ENCODE measurements at places on chromosomes 12 and 14.
A peak's percentile ranks its signal among the peaks of the same experiment; 100 is the strongest.

- peak; percentile 52 for DNase-seq
Observed at GRCh38 chr14:22565391-22565945, 23.6 kb downstream of the DAD1 start.

- DNase-seq = no peak
Observed at GRCh38 chr12:51127050-51127729, 43.8 kb upstream of the CSRNP2 start.

DNA sequence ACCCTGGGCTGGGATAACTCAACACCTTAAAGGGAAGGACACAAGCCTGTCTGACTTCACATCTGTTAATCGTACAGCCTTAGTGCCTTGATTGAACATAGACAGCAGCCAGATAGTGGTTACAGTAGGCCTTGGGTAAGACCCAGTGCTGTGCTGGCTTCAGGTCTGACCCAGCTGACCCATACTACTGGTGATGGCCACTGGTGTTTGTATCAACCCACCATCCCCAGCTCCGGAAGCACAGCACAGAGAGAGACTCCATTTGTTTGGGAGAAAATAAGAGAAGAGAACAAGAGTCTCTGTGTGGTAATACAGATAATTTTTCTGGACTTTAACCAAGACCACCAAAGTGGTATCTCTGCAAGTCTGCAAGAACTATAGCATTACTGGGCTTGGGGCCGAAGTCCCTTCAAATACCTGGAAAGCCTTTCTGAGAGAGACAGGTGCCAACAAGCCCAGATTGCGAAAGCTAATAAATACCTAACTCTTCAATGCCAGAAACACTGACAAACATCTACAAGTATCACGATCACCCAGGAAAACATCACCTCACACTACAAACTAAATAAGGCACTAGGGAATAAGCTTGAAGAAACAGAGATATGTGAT, 330.1 kb upstream of the GARIN2 start:
- no peak for DNase-seq

DNA sequence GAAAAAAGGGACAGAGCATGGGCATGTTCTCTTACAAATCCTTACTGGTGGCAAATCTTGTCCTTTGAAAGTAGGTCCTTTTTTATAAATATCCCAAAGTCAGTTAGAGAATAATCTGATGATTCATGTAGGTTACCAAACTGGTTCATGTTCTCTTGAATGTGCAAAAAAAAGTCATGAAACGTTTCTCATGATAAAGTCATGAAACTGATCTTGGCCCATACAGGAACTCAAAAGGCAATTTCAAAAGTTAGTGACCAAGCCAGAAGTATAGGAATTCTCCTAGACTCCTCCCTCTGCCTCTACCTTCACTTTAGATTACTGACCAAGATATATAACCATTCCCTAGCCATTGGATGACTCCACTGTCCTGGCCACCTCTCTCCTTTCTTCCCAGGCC, 27.3 kb upstream of the SPTSSA start:
- DNase-seq = no peak

- DNase-seq = no peak
Observed at GRCh38 chr12:65125247-65125646, 4.1 kb upstream of the WIF1 start.

- no peak for DNase-seq
Observed at GRCh38 chr12:76489737-76490136, 69.8 kb downstream of the OSBPL8 start.

DNA sequence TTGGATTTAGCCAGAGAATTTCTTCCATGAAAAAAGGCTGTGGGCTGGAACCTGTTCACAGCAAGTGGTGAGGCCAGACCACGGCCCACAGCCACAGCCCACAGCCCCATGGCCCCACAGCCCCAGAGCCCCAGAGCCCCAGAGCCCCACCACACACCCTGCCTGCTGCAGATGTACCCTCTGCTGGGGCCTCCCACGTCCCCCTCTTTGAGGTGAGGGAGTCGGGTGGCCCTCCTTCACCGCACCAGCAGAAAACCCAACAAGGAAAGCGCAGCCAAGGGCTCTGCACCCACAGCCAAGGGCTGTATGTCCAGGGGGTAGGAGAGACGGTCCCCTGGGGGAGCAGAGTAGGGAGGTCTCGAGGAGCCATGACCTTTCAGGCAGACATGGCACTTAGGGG, 327.5 kb upstream of the DIO3 start:
- no peak for DNase-seq

GRCh38 chr14:53842938-53843337, 113.7 kb downstream of the BMP4 start:
- DNase-seq = no peak

GRCh38 chr14:21768116-21768874, 94.7 kb upstream of the OR4E1 start:
- peak; percentile 66 for DNase-seq

DNA sequence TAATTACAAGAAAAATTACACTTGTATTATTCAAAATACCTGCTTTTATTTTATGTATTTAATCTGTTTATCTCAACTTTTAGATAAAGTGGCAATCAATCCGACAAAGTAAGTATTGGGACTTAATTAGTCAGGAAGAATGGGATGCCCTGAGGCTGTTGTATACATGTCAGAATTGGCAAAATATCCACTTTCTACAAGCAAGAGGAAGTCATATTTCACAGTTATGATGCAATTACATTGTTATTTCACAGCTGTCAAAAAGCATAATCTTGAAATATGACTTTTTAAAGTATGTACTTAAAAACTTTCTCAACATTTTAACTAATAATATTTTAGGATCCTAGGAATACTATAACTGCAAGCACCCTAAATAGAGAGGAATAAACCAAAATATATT, 357.1 kb upstream of the MGAT4C start:
- no peak for DNase-seq

GRCh38 chr14:73280903-73281302, 43.6 kb downstream of the PAPLN start:
- no peak for DNase-seq

DNA sequence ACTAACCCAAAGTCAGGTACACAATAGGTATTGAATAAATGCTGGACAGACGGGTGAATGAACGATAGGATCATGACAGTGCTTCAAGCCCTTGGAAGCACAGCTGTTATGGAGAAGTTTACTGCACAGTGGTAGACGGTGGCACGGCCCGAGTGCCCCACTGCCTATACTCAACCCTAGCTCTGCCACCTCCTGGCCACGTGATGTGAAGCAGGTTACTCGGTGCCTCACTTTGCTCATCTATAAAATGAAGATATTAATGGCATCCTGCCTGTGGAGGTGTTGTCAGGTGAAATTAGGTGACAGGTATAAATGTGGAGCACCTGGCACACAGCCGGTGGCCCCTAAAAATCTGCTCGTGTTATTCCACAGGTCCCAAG, 5.8 kb downstream of the ASB2 start:
- DNase-seq = peak; percentile 78

DNA sequence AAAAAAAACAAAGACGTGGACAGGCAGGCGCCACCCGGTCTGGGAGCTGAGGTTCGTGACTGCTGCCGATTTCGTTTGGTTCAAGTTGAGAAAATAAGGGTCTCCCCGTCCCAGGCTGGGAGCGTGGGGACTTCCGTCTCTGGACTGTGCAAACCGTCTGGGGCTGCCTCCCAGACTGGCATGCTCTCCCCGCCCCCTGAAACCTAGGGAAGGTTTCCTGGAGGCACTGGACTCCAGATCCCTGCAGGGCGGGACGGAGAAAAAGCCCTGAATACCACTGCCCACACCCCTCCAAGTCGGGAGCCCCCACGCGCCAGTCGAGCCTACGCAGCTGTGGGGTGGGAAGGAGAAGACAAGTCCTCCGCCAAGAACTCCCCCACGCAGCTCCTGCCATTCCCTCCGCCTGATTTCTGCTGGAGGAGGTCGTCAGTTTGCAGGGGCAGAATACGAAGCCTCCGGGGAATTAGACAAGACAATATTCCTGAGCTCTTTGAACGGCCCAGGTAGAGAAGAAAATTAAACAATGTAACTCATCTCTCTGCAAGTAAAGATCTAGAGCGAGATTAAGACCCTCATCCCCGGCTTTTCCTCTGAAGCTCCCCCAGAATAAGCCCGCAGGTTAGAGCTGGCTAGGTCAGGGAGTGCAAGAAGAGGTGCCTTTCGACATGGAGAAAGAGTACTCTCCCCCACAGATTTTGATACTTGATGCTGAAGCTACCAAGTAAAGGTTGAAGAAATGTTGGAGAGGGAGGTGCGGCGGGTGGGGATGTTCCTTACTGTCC, 10.4 kb upstream of the HOXC13 start:
- DNase-seq = no peak

DNA sequence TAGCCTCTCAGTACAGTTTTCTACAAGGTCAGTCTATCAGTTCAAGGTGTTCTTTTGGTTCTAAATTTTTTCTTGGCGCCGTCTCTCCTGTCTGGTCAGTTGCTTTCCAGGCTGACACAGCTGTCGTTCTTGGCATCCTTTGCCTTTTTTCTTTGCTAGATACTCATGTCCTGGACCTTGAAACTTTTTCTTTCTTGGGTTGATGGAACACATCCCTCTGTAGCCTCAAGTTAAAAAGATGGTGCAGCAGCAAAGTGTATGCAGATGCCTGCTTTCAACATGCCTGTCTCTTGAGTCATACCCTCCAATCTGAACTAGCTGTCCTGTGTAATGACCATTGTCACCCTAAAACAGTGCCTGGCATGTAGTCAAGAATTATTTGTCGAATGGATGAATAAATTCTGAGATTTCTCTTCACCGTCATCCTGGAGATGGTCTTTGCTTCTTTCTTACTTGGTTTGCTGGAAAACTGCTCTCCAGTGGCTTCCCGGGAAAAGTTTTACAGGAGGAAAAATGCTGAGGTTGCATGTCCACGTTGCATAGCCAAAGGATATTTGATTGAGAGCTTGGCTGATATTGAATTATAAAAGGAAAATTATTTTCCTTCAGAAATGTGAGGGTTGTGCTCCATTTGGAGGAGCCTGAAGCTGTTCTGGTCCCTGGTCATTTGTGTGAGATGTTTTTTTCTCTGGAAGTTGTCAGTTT, 4.6 kb downstream of the NYNRIN start:
- no peak for DNase-seq

DNA sequence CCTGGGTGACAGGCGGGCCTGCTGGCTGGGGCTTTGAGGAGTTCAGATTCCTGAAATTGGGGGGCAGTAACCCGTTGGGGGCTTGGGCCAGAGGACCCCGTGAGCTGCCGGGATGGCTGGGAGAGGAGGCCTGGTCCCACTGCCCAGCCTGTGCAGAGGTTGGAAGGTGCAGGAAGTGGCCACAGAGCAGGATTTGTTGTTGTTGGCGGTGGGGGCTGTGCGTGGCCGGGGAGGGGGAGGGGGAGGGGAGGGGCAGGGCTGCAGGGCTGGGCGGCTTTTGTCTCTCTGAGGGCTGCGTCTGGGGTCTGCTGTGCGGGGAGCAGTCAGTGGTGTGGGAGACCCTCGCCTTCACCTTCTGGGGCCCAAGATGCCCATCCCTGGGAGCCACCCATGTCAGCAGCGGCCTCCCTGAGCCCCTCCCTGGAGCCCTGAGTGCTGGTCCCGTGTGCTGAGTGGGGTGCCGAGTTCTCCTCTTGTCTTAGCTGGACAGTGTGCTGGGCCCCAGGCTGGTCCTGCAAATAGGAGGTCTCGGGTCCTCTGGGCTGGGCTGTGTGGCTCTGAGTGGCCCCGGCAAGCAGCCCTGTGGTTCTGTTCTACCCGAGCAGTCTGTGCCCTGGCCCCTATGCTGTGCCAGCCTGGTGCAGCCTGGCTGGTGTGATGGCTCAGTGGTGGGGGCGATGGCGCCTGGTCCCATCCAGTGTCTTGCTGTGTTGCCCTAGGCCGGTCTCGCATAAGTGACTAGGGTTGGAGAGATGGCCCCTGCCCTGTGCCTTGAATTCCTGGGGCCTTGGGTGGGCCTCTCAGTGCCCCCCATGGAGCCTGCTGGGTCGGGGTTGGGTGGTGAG, 10.3 kb downstream of the KIF26A start:
- no peak for DNase-seq

DNA sequence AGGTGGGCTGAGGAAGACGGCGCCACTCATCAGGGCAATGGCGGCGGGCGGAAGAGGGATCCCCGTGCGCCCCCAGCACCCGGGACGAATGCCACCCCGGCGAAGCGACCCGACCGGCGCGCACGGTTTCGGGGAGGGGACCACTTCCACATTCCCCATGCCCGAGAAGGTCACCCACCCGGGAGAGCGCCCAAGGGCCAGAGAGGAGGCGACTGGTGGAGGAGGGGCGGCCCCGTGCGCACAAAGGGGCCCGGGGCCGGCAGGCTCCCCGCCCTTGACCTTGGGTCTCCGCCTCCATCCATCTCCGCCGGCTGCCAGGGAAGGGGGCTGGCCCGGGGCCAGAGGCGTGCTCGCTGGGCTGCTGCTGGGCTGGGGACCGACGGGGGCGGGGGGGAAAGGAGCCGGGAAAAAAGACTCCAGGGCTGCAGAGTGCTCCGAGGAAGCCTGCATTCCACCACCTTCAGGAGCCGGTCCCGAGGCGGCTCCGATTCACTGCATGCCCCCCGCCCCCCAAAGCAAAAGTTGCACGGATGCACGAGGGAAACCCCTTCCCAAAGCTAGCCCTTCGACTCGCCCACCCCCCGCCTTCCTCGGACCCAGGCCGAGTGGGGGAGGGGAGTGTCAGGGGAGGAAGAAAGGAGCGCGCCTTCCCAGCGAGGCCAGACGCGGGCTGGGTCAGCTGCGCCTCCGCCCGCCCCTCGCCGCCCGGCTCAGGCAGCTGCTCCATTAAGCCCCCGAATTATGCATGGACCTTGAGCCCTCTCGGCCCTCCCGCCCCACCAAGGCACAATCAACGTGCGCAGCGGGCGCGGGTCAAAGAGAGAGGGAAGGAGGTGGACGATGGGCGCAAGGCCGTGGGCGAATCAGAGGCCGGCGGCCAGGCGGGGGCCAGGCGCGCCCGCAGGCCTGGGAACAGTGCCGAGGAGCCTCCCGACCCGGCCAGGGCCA, 26.2 kb downstream of the BCL11B start:
- DNase-seq = peak; percentile 67

- DNase-seq = no peak
Observed at GRCh38 chr12:40351976-40352375, 127.2 kb downstream of the LRRK2 start.

DNA sequence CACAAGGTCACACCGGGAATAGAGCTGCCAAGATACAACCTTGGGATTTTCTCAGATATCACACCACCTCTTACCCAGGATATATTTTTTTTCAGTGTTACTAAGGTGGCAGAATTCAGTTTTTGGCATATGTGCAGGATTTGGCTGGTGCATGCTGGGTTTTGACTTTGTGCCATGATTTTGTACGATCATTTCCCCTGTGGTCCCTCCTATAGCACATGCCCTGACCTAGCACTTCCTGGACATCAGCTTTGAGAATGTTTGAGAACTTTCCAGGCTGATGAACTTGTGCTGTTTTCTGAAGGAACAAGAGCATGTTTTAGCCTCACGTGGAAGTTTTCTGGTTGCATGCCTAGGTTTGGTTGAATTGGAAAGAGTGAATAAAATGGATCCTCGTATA, 11.0 kb upstream of the TBPL2 start:
- DNase-seq = no peak

DNA sequence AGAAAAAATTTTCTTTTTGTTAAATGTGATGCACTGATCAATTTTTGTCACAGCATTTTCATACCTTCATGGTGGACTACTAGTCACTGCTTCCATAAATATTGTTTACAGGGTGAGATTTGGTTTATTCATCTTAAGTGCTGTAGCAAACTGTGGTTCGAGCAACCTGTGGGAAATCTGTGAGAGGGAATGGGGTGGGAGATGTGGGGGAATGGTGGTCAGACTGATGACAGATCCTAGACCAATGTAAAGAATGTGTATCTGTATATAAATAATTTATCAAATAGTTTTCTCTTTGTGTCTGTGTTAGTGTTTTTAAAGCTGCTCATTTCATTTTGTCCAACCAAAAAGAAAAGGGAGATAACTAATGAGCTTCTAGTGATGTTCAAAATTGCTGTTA, 26.7 kb downstream of the CSRP2 start:
- DNase-seq = no peak

All from activated CD4-positive, alpha-beta T cell treated with anti-CD3 and anti-CD28 coated beads, Interleukin-10, Interleukin-2, amounts not matched to agents 100 ng/mL and 50 ng/mL, durations not matched to agents 16 hours and 8 hours (primary cell).